Activated naive CD8-positive, alpha-beta T cell treated with anti-CD3 and anti-CD28 coated beads, Interleukin-2, amount 50 U/mL, for 24 hours (primary cell): ENCODE measurements at places on chromosomes 7 and 10.

DNA sequence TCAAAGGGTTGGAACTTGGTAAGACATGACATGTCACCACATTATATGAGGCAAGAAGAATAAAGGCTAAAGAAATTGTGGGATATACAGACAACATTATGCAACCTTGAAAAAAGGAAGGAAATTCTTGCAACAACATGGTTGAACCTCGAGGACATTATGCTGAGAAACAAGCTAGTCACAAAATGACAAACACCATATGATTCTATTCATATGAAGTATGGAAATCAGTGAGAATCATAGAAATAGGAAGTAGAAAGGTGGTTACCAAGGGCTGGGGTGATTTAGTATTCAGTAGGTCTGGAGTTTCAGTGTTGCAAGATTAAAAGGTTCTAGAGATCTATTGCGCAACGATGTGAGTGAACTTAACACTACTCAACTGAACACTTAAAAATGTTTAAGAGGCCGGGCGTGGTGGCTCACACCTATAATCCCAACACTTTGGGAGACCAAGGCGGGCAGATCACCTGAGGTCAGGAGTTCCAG is 126.9 kb upstream of the TBX20 start:
- no peaks in the 10 kb centered on the region for H3K4me1 ChIP-seq
- H3K36me3 ChIP-seq: no peaks in the 10 kb centered on the region
- peaks cover 11% of the 10 kb centered on the region for H3K27me3 ChIP-seq
- no peak overlapping the region for H3K27ac ChIP-seq
- H3K4me3 ChIP-seq: no peak overlapping the region

- H3K36me3 ChIP-seq: no peaks in the 10 kb centered on the region
- no peak overlapping the region for H3K4me3 ChIP-seq
- no peak for DNase-seq
- no peaks in the 10 kb centered on the region for H3K4me1 ChIP-seq
Observed at GRCh38 chr10:98272245-98272644, 4.3 kb upstream of the LOXL4 start.

GRCh38 chr10:124587811-124588211 is 126.2 kb downstream of the LHPP start:
- no peak for DNase-seq
- H3K27ac ChIP-seq: no peak overlapping the region
- H3K4me1 ChIP-seq: peaks cover 11% of the 10 kb centered on the region
- no peaks in the 10 kb centered on the region for H3K36me3 ChIP-seq

- H3K27me3 ChIP-seq: no peaks in the 10 kb centered on the region
- no peak for DNase-seq
- no peaks in the 10 kb centered on the region for H3K4me1 ChIP-seq
- no peak overlapping the region for H3K4me3 ChIP-seq
Observed at GRCh38 chr7:71173955-71174354, 42.0 kb downstream of the GALNT17 start.

DNA sequence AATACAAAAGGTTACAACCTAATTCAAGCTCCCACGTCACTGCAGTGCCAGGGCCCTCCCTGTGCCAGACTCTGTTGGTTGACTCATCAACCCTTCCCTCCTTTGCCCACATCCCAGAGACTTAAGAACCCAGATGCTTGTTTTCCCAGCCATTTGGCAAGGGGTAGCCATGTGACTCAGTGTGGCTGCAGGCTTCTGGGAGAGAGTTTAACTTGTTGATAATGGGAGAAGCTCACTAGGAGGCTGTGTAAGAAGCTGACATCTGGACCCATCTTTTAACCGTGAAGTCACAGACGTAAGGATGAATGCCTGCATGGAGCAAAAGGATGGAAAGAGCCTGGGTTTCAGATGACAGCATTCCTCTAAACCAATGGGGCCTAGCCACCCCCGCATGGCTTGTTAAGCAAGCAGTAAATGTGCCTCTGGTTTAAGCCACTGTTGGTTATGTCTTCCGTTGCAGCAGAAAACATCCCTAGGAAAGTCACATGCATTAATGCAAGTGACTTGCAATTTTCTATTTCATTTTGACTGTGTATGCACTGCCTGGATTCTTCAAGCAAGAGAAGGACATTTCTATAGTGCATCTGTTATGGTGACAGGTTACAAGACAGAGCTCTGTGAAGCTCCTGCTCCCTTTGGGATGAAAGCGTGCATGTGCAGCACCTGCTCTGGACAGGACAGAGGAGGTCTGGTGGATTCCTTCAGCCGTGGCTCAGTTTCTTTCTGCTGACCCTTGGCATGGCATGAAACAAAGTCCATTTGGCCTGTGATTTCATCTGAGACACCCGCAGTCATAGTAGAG is 57.5 kb upstream of the CREB5 start:
- no peak overlapping the region for H3K4me3 ChIP-seq
- no peaks in the 10 kb centered on the region for H3K36me3 ChIP-seq
- peaks cover 4% of the 10 kb centered on the region for H3K27me3 ChIP-seq

DNA sequence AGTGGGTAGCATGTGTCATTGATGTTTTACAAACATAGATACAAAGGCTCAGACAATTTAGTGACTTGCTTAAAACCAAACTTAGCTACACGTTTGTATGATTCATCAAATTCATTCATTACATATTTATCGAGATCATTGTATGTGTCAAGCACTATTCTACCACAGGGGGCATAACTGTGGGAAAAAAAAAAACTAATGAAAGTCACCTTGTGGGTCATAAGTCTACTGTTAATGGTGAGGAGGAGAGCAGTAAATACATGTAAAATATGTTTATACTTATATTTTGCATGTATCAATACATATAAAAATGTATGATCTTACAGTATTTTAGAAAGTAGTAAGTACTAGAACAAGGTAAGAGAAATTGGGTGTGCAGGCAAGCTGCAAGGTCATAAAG is 933.8 kb downstream of the IPMK start:
- H3K27me3 ChIP-seq: no peaks in the 10 kb centered on the region
- H3K4me3 ChIP-seq: no peak overlapping the region
- H3K4me1 ChIP-seq: no peaks in the 10 kb centered on the region
- no peak for DNase-seq

GRCh38 chr7:30932562-30932961 is 20.9 kb downstream of the AQP1 start:
- no peak for DNase-seq
- peaks cover 4% of the 10 kb centered on the region for H3K27me3 ChIP-seq
- no peaks in the 10 kb centered on the region for H3K4me1 ChIP-seq
- H3K27ac ChIP-seq: no peak overlapping the region
- no peak overlapping the region for H3K4me3 ChIP-seq
- no peaks in the 10 kb centered on the region for H3K36me3 ChIP-seq
